ENCODE measurements at places on chromosomes 2 and 18.

DNA sequence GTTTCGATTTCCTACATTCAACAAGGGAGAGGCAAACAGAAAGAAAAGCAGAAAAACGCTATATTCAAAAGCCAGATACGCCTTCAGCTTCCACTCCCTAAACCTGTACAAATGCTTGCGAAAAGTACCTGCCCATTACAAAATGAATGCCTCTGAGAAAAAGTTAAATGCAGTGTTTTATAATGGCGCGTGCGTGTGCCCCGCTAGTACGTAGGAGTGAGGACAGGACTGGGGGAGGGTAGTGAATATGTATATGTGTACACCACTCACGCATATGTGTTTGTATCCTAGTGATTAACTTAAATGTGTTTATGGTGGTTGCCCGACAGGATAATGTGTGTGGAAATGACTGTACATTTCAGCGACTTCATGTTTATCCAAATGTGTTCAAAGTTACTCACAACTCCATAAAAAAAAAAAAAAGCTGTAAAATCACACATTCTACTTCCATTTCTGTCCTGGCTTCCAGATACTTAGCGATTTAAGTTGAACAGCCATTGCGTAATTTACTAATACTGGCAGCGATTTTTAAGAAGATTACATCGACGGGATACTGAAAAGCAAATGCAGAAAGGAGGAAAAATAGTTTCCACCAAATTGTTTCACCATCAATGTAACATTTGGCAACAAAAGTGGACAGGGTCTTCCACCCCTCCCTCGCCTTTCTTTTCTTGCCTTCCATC lies 1.3 kb downstream of the NEUROD1 start:
- DNase-seq = no peak

DNA sequence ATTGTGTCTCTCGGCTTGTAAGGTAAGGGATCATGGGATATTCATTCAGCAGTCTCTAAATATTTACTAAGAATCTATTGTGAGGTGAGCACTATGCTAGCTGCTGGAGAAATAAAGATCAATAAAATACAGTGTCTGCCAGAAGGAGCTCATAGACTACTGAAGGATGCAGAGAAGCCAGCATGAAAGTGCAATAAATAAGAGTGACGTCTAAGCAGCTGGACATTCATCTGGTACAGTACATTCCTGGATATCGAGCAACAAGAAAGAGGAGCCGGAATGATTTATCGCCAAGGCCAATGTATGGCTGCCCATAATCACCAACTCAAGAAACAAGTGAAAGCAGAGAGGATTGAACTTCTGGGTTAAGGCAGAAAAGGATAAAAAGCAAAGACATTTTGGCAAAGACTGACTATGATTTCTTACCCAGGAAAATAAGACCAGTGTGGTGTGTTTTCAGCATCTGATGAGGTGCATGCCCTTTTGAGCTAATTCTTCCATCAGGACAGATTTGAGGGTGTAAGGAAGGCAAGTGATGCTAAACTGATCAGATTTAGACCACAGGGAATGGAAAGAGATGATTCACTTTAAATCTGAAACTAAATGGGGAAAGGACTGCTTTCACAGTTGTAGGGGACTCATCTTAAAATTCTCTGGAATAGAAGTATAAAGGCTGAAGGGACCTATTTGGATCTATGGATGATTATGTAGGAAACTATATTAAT lies 18.7 kb upstream of the LMAN1 start:
- no peak for DNase-seq

DNA sequence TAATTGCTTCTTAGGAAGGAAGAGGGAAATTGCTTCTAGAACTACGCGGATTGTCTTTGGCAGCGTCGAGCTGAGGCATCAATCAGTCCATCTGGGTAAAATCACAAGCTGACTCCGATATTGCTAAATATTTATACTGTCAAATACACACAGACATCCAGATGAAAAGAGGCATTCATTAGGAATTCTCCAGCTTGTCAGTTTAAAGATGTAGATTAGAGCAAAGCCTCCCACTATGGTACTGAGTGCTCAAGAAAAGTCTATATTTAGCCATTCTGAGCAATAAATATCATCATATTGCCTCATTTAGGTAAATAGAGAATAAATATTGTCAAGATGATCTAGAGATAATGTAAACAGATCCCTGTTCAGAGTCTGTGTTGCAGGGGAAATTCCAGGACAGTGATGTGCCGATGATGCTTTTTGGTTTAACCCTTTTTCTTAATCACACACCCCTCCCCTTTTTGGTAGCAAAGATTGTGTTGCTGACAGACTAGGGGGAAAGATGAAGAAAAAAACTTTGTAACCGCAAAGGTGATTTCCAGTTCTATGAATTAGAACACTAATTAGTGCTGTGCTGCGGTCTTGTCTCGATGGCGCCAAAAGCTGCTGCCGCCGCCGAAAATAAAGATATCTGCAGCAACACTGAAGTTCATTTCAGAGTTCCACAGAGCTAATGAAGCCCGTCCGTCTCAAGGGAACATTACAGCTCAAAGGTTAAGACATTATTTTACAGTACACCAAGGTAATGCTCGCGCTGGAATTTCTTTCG lies 171.8 kb downstream of the PTGR3 start:
- no peak for DNase-seq

- no peak for DNase-seq
Observed at GRCh38 chr2:103008586-103008985, 246.8 kb downstream of the TMEM182 start.

- no peak for DNase-seq
Observed at GRCh38 chr18:49061239-49061990, 110.7 kb upstream of the SMAD7 start.

GRCh38 chr18:8685141-8685913 lies 20.0 kb upstream of the MTCL1 start:
- no peak for DNase-seq

- no peak for DNase-seq
Observed at GRCh38 chr2:111697560-111697959, 186.4 kb downstream of the ANAPC1 start.
